ENCODE measurements at places on chromosomes 16 and 17. TPM values are rescaled to one million over a fixed set of nuclear protein-coding genes. Genes with fewer than 3 reads are reported as not detected.

TBC1D3C gene
- not detected for total RNA-seq

- H3K27ac ChIP-seq, result no peak overlapping the region
- H3K36me3 ChIP-seq, result no peaks in the 10 kb centered on the region
- no peak overlapping the region for H3K4me3 ChIP-seq
- H3K27me3 ChIP-seq, result 0 out of 2 replicates have a peak, but pooled peaks cover 2% of the 10 kb centered on the region
These were observed 261.8 kb upstream of the PSMD7 start for GRCh38 chr16:74034862-74035261.

- no peak overlapping the region for H3K4me3 ChIP-seq
- no peak for DNase-seq
- H3K4me1 ChIP-seq, result peaks cover 11% of the 10 kb centered on the region
- no peaks in the 10 kb centered on the region for H3K27me3 ChIP-seq
- H3K27ac ChIP-seq, result no peak overlapping the region
- no peaks in the 10 kb centered on the region for H3K36me3 ChIP-seq
These were observed 2.1 kb upstream of the LRRC75A start for GRCh38 chr17:16494059-16494458.

GRCh38 chr16:51159296-51159695 is 8.2 kb upstream of the SALL1 start:
- H3K36me3 ChIP-seq, result no peaks in the 10 kb centered on the region
- no peaks in the 10 kb centered on the region for H3K27me3 ChIP-seq
- no peak for DNase-seq
- no peak overlapping the region for H3K4me3 ChIP-seq
